ENCODE measurements at places on chromosomes 2 and 18.

DNA sequence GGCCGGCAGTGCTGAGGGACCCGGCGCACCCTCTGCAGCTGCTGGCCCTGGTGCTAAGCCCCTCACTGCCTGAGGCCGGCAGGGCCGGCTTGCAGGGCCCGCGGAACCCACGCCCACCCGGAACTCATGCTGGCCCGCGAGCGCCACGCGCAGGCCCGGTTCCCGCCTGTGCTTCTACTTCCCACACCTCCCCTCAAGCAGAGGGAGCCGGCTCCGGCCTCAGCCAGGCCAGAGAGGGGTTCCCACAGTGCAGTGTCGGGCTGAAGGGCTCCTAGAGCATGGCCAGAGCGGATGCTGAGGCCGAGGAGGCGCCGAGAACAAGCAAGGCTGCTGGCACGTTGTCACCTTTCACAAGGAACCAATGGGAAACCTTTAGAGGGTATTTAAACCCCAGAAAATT lies 36.8 kb upstream of the ZNF532 start:
- no peak for DNase-seq

GRCh38 chr18:23812546-23813440 lies 123.5 kb downstream of the LAMA3 start:
- peak; percentile 8 for DNase-seq

DNA sequence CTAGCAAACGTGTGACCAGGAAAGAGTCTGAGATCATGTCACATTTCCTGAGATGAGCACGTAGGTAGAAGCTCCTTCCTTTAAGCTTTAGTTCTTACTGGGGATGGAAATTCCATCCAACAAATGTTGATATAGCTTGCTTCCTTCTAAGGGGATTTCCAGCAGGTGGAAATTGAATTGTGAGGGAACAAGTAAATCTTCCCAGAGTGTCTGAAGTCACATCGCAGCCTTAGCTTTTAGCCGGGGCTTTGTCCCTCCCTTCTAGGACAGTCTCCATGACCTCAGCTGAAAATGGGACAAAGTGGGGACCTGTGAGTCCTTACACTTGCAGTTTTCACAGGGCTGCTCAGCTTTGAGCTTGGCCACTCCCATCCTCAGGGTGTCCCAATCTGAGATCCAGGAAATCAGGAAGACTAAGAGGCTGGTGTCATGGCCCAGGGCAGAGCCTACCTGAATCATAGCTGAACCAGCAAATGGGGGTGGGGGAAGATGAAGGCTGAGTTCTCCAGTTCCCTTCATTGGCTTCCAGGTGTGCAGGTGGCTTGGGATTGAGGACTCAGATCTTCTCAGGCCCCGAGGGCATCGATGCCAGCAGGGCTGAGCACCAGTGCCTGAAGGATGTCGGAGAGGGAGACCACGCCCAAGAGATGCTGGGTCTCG lies 8.3 kb downstream of the PRKAG3 start:
- no peak for DNase-seq

DNA sequence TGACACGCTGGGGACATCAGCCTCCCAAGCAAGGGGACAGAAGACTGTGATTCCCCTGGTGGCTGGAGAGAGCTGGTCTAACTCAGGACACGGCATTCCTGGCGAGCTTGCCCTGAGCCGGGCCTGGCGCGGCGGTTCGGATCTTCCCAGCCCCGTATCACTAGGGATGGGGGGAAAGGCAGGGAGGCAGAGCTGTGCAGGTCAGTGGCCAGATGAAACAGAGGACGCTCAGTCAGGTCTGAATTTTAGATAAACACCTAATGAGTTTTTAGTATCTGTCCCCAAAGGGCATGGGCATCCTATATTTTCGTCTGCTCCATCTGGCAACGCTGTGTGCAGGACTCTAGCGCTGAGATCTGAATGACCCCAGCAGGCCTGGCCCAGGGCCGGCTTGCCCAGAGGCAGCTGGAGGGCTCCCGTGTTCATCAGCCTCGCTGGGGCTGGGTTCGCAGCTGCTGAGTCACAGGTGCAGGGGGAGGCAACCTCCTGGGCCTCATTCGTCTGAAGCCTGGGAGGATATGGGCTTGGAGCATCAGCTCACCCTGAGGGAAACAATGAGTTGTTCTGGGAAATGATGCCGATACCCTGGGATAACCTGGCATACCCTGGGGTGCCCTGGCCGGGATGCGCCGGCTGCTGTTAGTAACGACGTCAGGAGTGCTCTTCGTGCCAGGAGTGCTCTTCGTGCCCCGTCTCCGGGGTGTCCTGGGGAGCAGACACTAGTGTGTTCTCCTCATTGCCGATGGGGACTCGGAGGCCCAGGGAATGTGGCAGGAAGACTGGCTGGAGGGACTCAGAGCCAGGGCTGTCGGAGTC lies 48.1 kb upstream of the HPCAL1 start:
- DNase-seq = peak; percentile 44

DNA sequence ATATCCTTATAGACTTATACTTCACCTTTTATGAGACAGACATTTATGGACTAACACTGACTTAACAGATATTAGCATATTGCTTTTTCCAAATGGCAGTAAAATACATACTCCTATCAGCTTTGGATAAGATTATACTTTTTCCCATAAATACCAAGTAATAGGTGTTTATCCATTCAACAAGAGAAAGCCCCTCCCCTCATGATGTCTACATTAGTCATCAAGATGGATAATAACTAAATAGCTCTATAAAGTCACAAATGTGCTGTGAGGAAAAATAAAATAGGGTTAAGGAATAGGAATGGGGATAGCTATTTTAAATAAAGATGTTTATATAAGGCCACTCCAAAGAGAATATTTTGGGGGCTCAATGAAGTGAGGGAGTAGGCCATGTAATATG lies 39.4 kb downstream of the CSRNP3 start:
- no peak for DNase-seq

DNA sequence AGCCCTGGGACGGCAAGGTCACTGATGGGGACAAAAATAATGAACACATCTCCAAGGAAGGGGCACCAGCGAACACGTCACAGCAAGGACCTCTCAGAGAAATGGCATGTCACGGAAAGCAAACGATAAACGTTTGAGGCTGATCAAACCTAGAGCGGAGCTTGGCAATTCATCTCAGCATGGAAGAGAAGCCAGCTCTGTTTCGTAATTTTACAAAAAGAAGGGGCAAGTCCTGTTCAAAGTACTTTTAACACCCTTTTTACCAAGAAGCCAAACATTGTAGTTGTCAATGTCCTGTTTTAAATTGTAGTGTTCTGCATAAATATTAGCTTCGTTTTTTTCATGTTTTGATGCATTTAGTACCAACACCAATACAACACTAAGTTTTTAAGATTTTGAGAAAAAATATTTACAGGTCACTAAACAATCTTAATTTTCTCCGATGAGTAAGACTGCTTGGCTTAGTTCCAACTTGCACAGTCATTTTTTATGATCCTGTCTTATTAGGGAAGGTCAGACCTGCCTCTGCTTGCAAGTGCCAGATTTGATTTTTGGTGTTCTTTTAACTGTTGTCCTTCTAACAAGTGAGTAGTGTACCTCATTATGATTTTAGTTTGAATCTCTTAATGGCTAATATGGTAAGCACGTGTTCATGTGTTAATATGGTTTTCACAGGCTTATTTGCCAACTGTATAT lies 818.5 kb upstream of the SALL3 start:
- DNase-seq = no peak

DNA sequence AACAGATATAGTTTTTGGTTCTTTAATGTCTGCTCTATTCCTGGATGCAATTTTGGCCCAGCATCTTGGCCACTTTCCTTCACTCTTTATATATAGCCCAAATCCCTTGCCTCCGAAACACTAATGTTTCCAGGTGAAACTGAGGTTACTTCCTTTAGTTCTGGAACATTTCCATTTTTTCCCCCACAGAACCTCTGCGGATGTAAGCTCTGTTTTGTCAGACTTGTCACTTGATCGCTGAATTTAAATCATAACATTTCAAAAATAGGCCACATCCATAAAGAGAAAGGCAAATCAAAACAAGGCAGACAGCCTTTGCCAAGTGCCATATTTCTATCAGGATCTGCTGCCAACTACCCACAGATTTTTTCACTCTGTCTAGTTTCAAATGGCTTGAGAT lies 115.1 kb downstream of the ANKRD44 start:
- no peak for DNase-seq

DNA sequence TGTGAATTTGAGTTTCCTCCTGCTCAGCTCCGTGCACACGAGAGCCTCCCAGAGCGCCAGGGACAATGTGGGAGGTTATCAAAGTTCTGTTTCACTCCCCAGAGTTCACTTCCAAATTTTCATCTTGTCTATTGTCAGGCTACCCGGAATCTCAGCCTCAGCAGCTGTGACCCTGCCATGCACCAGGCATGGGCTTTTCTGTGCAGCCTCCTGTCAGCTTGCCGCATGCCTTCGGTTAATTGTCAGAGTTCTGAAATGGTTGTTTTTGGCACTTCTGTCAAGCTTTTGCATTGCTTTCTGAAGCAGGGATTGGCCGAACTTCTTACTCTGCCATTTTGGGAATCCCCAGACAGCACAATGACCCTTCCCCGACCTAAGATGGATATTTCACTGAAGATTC lies 60.4 kb downstream of the SH3YL1 start:
- no peak for DNase-seq

GRCh38 chr18:60389314-60389713 lies 16.7 kb upstream of the MC4R start:
- DNase-seq = no peak

- no peak for DNase-seq
Observed at GRCh38 chr2:69616755-69617154, 26.8 kb downstream of the AAK1 start.

DNA sequence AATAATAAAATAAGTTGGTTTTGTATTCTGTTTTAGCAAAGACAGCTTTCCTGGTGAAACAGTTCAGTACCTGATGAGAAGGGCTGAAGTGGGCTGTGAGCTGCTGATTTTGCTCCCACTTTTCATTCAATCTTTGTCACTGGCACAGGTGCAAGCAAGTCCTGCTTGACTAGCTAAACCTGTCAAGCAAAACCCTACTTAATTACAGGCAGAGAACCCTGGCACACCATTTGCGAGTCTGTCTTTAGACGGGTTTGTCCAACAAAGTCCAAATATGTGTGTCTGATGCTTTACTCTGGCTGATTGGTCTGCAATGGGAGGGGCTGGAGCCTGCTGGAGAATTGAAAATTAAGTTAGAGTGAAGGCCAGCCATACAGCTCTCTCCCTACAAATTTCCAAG lies 267.2 kb downstream of the EPHA4 start:
- no peak for DNase-seq

- no peak for DNase-seq
Observed at GRCh38 chr2:159849160-159849813, 51.3 kb upstream of the CD302 start.

DNA sequence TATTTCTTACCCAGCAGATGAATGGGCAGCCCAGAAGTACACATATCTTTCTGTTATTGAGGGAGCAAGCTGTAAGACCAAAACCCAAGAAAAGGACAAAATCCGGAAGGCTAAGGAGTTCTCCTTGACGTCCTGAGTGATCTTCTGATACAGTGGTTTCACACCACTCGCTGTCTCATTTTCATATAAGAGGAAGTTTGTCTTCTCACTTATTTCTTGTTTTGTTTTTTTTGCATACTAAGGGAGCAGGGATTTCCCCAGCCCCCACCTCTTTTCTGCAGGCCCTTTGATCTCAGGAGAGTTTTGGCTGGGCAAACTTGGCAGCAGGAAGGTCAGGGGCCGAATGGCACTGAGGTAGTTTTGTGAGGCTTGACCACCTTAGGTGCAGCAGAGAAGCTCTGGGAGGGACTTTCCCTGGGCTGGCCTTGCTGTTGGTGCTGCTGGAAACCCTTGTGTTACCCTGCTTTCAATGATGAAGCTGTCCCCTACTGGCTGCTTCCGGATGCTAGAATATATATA lies 13.3 kb downstream of the CHRNA1 start:
- no peak for DNase-seq

DNA sequence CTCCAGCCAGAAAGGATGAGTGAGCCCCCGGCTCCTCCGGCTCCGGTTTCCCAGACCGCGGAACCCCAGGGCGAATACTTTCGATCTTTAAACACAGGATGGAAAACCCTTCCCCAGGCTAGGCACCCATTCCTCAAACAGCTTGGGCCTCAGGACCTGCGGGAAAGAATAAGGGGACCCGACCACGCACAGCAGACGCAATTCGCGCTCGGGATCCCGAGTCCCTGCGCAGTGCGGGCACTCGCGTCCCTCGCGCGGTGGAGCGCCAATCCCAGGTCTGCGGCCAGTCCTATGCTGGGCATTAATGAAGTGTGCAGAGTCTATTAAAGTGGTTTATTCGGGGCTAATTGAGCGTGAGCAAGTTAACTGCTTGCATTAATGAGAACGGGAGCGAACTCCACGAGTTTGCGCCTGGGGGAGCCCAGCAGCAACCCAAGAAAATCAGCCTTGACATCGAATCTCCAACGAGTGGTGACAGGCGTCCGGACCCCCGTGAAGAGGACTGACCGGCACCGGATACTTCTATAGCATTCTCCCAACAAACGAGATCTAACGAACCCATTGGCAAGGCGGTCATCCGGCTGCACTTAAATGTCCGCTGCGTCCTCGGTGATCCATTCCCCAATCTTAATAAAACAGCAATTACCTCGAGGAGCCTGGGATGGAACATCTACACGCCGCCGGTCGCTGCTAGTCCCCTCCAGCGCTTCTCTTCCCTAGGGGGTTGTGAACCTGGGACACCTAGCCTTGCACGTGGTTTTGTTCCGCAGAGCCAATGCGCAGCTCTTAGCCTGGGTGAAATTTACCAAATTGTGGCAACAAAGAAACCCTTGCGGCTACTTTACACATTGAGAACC lies 1.6 kb downstream of the OSR1 start:
- no peak for DNase-seq

DNA sequence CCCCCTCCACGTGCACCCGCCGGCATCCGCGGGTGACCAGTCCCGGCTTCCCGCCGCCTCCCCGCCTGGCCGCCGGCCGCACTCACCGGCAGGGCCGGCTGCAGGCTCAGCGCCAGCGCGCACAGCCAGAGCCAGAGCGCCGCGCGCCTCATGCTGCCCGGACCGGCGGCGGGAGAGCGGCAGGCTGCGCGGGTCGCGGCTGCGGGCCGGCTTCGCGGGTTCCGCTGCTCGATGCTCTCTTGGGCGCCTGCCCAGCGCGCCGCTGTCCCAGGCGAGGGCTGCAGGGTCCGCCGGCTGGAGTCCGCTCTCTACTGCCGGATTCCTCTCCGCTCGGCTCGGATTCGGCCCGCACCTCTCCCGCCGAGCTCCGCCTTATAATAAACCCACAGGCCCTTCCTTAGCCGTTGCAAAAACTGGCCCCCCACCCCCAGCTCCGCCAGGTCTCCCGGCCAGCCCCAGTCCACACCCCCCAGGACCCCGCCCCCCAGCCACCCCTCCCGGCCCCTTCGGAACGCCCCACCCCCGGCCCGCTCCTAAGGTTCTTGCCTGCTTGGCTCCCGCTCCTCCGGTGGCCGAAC lies at the start of gene SDC1:
Gene SDC1 (minus strand): TSS at position 415 of the 578 bp plus-strand sequence. CDS start 263 bp downstream, at position 152.
- peak; percentile 81 for DNase-seq

DNA sequence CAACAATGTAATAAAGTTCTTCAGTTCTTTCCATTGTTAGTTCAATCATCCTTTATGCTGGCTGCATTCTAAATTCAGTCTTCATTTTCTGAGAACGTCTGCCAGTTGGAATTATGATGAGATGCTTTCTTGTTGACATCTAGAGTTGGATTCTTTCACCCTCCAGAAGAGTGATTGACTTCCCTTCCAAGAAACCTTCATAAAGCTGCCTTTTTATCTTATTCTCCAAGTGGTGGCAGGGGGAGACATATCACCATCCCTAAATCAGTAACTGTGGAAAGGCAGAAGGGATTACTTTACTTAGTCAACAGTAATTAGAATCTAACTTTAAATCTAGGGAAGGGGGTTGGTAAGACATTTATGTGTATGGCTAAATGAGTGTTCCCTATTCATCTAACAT lies 86.8 kb upstream of the GULP1 start:
- no peak for DNase-seq
